ENCODE measurements at places on chromosomes 16 and 17.

- DNase-seq: no peak
These were observed 12.4 kb upstream of the GSE1 start for GRCh38 chr16:85600530-85601271.

DNA sequence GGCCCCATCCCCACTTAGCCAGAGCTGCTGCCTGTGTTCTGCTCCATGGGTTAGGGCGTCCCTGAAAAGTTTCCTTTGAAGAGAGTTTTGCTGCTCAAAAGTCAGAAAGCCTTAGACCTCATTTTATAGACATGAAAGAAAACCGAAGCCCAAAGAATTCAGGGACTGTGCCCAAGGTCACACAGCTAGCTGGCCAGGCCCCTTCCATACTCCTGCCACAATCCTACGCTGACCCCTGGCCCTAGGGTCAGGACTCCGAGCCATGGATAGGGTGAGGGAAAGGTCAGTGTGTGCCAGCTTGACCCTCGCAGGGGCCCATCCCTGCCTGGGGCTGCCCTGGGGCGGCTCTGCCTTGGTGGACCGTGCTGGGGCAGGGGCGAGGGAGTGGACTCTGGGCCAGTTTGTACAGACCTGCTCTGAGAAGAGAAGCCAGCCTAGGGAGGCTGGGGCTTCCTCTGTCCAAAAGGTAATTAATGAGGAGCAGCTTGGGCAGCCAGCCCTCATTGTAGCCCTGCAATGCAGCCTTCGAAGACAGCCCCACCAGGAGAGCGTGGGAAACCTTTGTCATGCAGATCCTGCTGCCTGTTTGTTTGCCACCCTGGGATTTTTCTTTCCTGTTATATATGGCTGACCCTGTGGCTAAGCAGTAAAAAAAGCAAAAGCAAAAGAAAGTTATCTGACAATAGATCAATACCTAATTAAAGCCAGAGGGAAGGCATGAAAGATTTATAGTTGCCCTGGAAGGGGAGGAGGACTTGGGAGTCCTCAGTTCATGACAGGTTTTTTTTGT is 37.4 kb downstream of the RHBDL3 start:
- DNase-seq: no peak

GRCh38 chr17:38693700-38694329 is 11.3 kb upstream of the MLLT6 start:
- DNase-seq: no peak

- peak; percentile 75 for DNase-seq
These were observed 13.7 kb downstream of the PITPNC1 start for GRCh38 chr17:67390646-67391361.
